ENCODE measurements at places on chromosomes 16 and 17. TPM values are rescaled to one million over a fixed set of nuclear protein-coding genes. Genes with fewer than 3 reads are reported as not detected.
A peak's percentile ranks its signal among the peaks of the same experiment; 100 is the strongest.

- no peak overlapping the region for H3K4me3 ChIP-seq
- H3K27me3 ChIP-seq = peaks cover 25% of the 10 kb centered on the region
- H3K27ac ChIP-seq = peak overlapping the region; percentile 2
- no peaks in the 10 kb centered on the region for H3K4me1 ChIP-seq
Observed at GRCh38 chr16:81939164-81940056, 71.9 kb downstream of the SDR42E1 start.

RND2 gene
- total RNA-seq = 0.85 TPM

DNA sequence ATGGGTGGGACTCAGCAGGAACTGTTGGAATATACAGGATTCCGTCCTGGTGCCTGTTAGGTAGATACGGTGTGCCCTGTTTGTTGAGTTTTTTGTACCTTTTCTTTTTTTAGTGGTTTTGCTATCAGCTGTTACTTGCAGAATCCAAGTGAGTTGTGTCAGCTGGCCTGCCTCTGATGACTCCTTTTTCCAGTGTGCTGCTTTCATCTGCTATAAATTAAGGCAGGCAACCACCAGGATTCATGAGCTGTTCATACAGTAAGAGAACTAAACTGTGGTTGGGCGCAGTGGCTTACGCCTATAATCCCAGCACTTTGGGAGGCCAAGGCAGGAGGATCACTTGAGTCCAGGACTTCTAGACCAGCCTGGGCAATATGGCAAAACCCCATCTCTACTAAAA lies 79.9 kb downstream of the WNT3 start:
- H3K27me3 ChIP-seq = no peaks in the 10 kb centered on the region
- no peak for DNase-seq
- H3K4me3 ChIP-seq = no peak overlapping the region
- H3K36me3 ChIP-seq = no peaks in the 10 kb centered on the region
- no peak overlapping the region for H3K27ac ChIP-seq
- H3K4me1 ChIP-seq = peaks cover 12% of the 10 kb centered on the region

GRCh38 chr17:4001048-4001590 lies 36.9 kb upstream of the ATP2A3 start:
- H3K27me3 ChIP-seq = no peaks in the 10 kb centered on the region
- no peak overlapping the region for H3K4me3 ChIP-seq
- H3K4me1 ChIP-seq = peaks cover 23% of the 10 kb centered on the region
- peaks cover 11% of the 10 kb centered on the region for H3K36me3 ChIP-seq
- DNase-seq = no peak
- H3K27ac ChIP-seq = no peak overlapping the region

METTL16 gene
- 20.8 TPM for total RNA-seq

CDRT4 gene
- total RNA-seq = 1.4 TPM

DNA sequence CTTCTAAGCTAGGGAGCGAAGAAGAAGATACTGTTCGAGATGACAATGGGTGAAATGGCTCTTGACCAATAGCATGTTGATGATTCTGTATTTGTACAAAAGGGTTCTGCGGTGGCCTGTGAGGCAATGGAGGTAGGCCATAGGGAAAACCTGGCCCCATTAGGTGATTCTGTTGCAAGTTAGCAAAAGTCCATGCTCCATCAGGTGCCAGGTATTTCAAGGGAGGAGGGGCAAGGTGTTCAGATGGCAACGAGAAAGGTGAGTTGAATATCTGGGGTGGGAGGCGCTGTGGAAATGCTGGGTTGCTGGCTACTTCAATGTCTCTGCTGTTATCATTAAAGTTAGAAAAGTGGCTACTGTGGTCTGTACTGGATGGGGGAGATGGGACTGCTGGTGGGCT lies 62.8 kb downstream of the CACNG1 start:
- no peak overlapping the region for H3K27ac ChIP-seq
- no peak overlapping the region for H3K4me3 ChIP-seq

ACSM5 gene
- total RNA-seq = 1.6 TPM

- no peak for DNase-seq
- H3K4me1 ChIP-seq = peaks cover 2% of the 10 kb centered on the region
- no peaks in the 10 kb centered on the region for H3K36me3 ChIP-seq
- no peak overlapping the region for H3K27ac ChIP-seq
- no peak overlapping the region for H3K4me3 ChIP-seq
Observed at GRCh38 chr17:62676952-62677596, 49.6 kb downstream of the MRC2 start.

- H3K27me3 ChIP-seq = no peaks in the 10 kb centered on the region
- H3K36me3 ChIP-seq = peaks cover 34% of the 10 kb centered on the region
- H3K27ac ChIP-seq = no peak overlapping the region
- H3K4me1 ChIP-seq = peaks cover 30% of the 10 kb centered on the region
- DNase-seq = no peak
Observed at GRCh38 chr16:4261557-4262172, 11.2 kb downstream of the TFAP4 start.

DHX8 gene
- total RNA-seq = 26.0 TPM

Data from left ventricle myocardium inferior (tissue), 1 donor.